Dermis microvascular lymphatic vessel endothelial cell (primary cell): ENCODE measurements at places on chromosomes 2 and 18.

DNA sequence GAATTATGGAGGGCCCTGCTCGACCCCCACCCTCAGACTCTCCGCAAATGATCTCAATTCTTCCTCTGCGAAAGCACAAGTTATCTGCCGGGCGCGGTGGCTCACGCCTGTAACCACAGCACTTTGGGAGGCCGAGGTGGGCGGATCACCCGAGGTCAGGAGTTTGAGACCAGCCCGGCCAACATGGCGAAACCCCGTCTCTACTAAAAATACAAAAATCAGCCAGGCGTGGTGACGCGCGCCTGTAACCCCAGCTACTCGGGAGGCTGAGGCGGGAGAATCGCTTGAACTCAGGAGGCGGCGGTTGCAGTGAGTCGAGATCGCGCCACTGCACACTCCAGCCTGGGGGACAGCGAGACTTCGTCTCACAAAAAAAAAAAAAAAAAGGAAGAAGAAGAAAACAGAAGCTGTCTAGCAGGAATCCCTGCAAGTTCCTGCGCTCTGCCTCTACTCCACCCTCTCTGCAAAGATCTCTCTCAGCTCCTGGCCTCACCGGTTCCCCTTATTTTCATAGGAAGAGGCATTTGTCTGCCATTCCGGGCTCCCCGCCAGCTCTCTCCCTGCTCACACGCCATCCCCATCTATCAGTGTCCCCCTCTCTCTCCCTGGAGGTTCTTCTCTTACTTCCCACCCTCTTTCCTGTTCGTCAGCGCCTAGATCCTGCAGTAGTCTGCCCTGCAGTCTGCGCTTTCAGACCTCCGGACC lies 13.5 kb upstream of the COLEC12 start:
- no peak for DNase-seq

- DNase-seq, result no peak
These were observed 366.3 kb downstream of the NYAP2 start for GRCh38 chr2:225765820-225766219.

DNA sequence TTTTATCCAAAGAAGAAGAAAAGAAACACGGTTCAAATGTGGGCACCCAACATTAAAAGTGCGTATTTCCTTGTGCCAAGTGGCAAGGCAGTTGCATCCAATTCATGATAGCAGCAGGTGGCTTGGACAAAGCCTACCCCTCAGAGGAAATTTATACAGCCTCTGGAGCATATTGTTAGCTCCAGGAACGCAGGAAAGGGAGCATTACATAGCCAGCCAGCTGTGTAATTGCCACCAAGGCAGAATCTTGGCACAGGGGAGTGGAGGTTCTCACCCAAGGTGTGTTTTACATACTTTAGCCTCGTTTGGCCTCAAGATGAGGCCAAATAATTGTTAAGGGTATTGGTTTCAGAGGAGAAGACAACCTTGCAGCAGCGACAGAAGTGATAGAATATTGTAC lies 526.9 kb downstream of the TMEM182 start:
- no peak for DNase-seq

GRCh38 chr2:237446338-237446665 lies 32.3 kb upstream of the COL6A3 start:
- no peak for DNase-seq

- DNase-seq, result no peak
These were observed 373.4 kb downstream of the TNS1 start for GRCh38 chr2:217629347-217629746.

DNA sequence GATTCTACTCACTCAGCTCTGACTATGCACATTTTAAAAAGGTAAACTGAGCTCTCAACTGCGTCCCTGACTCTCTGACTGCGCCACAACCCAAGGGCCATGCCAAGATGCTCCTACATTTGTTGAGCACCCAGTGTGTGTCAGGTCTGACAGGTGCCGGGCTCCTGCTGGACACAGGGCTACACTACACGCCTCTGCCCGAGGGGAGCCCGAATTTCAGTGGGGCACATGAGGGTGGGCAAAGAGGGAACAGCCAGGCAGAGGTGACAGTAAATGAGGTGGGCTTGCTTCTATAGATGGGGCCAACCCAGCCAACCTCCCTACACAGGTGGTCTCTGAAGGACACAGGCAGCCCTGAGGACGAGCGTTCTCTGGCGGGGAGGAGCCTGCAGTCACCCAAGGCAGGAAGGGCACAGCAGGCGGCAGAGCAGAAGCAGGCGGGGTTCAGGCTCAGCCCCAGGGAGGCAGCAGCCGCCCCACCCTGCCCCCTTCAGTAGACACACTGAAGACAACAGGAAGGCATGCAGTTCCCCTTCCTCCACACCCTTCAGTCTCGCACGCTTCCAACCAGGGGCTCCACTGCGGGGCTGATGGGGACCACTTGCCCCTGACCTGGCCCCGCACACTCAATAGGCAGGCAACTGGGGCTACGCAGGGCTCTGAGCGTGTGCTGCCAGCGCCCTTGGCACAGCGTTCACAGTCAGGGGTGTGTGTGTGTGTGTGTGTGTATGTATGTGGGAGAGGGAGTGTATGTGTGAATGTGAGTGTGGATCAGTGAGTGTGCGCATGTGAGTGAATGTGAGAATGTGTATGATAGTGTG lies 98.4 kb downstream of the UXS1 start:
- no peak for DNase-seq

- no peak for DNase-seq
These were observed 8.4 kb downstream of the PHLPP1 start for GRCh38 chr18:62723666-62724281.

- peak; percentile 69 for DNase-seq
These were observed 101.7 kb downstream of the AGAP1 start for GRCh38 chr2:235595422-235596010.

- DNase-seq, result no peak
These were observed 405.4 kb downstream of the CCDC85A start for GRCh38 chr2:56589194-56589593.

- no peak for DNase-seq
These were observed 11.2 kb upstream of the STK17B start for GRCh38 chr2:196182439-196183171.

DNA sequence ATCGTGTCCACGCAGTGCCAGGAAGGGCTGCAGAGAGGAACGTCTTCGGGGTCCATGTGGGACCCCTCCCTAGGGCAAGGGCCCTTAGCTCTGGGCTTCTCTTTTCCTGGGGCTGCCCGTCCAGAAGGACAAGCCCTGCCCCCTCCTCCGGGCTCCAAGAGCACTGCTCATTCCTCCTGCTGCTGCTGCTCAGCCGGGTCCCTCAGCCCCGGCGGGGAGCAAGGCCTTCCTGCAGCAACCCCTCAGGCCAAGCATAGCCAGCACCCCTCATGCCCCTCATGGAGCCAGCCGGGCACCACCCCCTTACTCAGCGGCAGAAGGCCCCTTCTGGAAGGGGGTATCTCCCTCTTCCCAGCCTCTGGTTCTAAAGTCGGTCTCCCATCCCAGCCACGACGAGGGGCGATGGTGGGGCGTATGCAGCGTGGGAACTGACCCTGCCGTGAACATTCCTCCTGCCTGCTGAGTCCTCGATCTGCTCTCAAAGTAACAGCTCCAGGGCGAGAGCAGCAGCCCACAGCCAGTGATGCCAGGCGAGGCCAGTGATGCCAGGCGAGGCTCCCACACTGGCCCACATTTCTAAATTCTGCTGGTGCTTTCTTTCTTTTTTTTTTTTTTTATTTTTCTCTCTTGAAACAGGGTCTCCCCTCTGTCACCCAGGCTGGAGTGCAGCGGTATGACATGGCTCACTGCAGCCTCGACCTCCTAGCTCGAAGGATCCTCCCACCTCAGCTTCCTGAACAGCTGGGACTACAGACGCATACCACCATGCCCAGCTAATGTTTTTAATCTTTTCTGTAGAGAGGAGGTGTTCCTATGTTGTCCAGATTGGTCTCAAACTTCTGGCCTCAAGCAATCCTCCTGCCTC lies 99.7 kb downstream of the HDAC4 start:
- no peak for DNase-seq

DNA sequence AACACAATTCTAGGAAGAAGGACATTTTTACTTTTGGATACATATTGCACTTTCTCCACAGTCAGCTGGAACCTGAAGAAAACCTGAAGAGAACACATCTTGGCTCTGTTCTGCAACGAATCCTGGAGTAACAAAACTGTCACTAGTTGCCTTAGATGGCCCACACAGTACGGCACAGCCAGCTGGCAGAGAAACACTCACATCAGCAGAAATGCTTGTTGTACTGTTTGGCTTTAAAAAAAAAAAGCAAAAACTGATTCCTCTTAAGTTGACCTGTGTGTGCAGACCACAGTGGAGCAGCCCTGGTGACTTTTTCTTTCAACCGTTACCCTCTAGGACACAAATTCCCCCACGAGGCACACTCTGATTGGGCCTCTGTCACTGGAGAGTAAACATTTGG lies 152.3 kb upstream of the TWIST2 start:
- no peak for DNase-seq

DNA sequence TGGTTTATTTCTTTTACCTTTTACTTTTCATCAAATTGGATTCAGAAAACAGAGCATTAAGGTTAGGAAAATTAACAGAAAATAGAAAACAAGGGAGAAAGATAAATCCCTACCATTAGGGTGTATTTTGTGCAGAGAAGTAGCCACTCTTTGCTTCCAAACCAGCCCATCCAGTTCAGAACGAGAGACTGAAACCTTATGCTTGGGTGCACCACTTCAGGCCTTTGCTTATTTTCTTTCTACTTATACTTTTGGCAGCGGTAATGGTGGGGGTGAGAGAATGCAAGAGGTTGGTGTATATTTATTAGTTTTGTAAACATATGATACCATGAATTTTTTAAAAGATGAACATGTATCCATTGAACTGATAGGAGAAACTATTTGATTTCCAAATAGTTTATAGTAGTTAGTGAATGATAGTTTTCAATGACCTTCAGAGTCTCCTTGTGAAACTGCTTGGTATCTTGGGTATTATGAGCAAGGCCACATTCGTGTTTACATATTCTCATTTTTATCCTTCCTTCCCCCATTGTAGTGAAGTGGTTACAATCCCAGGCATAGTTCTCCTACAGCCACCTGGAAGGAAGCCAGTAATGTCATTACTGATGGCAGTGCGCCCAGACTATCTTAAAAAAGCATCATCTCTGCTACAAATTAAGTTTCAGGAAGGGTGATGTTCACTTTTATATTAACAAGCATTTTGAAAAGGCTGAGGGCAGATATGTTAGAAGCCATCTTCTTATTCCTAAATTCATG lies 60.8 kb downstream of the MFSD6 start:
- DNase-seq, result peak; percentile 97

DNA sequence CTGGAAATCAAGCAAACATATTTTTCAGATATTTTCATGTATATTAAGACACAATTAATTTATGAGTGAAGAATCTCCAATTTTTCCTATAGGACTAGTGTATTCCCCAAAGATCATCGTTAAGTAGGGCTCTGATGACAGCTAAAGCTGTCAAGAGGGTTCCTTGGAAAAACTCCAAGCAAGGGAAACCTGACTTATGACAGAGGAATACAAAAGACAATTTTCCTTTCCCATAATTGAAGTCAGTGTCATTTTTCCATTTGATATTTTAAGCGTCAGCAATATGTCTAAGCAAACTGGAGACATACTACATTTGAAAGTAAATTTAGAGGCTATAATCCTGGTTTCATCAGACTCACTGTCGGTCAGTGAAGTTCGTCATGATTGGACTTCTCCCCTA lies 36.1 kb downstream of the RIT2 start:
- DNase-seq, result no peak

DNA sequence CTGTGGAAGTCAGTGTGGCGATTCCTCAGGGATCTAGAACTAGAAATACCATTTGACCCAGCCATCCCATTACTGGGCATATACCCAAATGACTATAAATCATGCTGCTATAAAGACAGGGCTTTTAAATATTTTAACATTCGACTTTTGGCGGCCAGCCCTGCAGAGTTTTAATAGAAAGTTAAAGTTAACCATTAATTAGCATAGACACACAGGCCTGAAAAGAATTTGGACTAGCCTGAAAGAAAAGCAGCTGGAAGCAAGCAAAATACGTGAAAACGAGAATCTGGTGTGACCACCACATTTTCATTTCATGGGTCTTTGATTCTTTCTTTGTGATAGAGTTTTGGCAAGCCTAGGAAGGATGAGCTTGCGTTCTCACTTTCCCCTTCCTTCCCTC lies 184.0 kb downstream of the SCG2 start:
- no peak for DNase-seq

DNA sequence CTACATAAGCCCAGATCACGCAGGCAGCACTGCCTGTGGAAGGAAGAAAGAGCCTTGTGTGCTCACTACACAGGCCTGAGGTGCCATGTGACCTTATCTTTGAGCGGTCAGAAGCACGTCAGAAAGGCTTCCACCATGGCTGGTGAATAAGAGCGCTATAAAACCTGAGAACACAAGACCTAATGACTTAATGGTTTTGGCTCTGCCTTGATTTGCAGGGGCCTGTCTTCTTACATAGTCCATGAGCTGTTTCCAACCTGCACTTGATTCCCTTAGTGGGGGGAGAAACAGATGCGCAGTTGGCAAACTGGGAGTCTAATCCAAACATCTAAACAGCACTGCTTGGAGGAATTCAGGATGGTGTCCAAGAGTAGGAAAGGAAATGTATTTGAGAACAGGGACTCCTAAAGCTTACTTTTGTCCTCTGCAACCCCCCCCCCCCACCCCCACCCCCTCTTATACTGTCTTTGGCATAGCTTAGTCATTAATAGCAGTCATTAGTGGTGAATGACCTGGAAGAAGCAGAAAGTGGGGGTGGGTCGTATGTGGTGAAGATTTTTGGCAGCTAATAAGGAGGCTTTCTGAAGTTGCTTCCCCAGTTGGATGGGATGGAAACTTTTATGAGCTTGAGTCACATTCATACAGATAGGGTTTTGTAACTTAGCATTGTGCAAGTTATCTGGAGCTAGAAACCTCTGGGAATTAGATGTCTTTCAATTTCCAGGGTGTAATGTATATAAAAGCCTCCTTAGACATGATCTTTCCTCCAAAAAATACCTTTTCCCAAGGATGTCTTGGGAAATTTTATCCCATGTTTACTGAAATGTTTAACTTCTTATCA lies 454.1 kb downstream of the MEIS1 start:
- DNase-seq, result no peak

- DNase-seq, result no peak
These were observed 88.0 kb downstream of the TEX51 start for GRCh38 chr2:126986631-126987187.

GRCh38 chr2:107990718-107991117 lies 4.4 kb downstream of the SLC5A7 start:
- no peak for DNase-seq
